ENCODE measurements at places on chromosomes 3 and 15. TPM values are rescaled to one million over a fixed set of nuclear protein-coding genes. Genes with fewer than 3 reads are reported as not detected.

The HOMER2 gene
- polyA plus RNA-seq, result 6.4 TPM

The FEZF2 gene
- polyA plus RNA-seq, result not detected

The CHRM5 gene
- not detected for polyA plus RNA-seq

The RPL32 gene
- 7,414 TPM for polyA plus RNA-seq

The RHO gene
- polyA plus RNA-seq, result not detected

The PCNP gene
- 164 TPM for polyA plus RNA-seq

The PTH1R gene
- 3.8 TPM for polyA plus RNA-seq

The ISLR gene
- 82.4 TPM for polyA plus RNA-seq

DNA sequence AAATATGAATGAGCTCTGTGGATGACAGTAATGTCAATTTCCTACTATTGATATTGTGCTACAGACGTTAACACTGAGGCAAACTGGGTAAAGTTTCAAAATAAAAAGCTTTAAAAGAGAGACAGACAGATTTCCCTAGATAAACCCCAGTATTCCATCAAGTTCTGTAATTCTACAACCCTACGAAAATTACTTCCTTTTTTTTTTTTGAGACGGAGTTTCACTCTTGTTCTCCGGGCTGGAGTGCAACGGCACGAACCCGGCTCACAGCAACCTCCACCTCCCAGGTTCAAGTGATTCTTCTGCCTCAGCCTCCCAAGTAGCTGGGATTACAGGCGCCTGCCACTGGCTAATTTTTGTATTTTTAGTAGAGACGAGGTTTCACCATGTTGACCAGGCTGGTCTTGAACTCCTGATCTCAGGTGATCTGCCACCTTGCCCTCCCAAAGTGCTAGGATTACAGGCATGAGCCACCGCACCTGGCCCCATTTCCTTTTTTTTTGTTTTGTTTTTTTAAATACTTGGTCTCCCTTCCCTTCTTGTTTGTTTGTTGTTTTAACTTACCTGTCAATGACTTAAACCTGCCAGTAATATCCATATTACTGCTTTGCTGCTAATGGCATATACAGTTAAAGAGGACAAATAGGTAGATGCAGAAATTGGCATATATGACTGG, 57.2 kb downstream of the CBLB start:
- no peak overlapping the region for H3K27ac ChIP-seq
- DNase-seq, result no peak
- no peaks in the 10 kb centered on the region for H3K36me3 ChIP-seq
- H3K4me1 ChIP-seq, result no peaks in the 10 kb centered on the region
- no peak overlapping the region for H3K4me3 ChIP-seq

DNA sequence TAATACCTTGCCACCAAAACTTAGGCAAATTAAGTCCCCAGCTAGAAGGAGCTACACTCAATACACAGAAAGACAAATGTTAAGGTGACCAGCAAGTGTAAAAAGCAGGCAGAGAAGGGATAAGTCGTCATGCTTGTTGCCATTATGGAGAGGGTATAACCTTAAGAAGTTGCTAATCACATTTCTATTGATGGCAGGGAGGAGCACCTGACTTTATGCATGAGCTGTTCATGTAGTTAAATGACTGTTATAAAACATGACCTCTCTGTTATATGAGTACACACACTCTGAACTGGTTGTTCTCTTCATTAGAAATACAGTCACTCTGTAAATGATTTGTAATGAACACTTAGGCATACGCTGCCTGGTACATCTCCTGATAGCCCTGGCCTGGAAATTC, 6.6 kb upstream of the CCNL1 start:
- no peaks in the 10 kb centered on the region for H3K27me3 ChIP-seq
- no peaks in the 10 kb centered on the region for H3K4me1 ChIP-seq
- no peak for DNase-seq
- no peaks in the 10 kb centered on the region for H3K36me3 ChIP-seq

- H3K27ac ChIP-seq, result no peak overlapping the region
- no peak overlapping the region for H3K4me3 ChIP-seq
- no peaks in the 10 kb centered on the region for H3K27me3 ChIP-seq
Observed at GRCh38 chr3:5769825-5770224, 582.3 kb downstream of the EDEM1 start.

DNA sequence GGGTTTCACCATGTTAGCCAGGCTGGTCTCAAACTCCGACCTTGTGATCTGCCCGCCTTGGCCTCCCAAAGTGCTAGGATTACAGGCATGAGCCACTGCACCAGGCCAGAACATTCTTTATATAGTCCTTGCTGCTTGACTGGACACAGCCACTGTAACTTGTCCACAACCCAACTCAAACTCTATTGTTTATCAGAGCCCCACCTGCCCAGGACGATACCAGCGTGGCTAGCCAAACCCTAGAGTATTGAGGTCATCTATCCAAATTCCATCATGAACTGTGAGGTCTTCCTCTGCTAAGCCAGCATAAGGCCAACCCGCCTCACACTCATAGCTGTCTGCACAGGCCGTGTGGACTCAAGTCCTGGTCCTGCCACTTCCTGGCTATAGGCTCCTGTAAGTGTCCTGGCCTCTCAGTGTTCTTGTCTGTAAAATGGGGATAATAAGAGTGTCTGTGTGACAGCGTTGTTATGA, 63.9 kb downstream of the DAPK2 start:
- H3K27me3 ChIP-seq, result no peaks in the 10 kb centered on the region
- H3K4me3 ChIP-seq, result no peak overlapping the region
- H3K27ac ChIP-seq, result no peak overlapping the region

- H3K4me3 ChIP-seq, result no peak overlapping the region
- no peaks in the 10 kb centered on the region for H3K27me3 ChIP-seq
- DNase-seq, result no peak
- no peaks in the 10 kb centered on the region for H3K36me3 ChIP-seq
- H3K27ac ChIP-seq, result no peak overlapping the region
- H3K4me1 ChIP-seq, result no peaks in the 10 kb centered on the region
Observed at GRCh38 chr3:42539871-42540714, 37.6 kb downstream of the VIPR1 start.

- DNase-seq, result no peak
- peaks cover 11% of the 10 kb centered on the region for H3K4me1 ChIP-seq
- no peak overlapping the region for H3K4me3 ChIP-seq
Observed at GRCh38 chr3:14988988-14989394, 41.6 kb downstream of the NR2C2 start.

DNA sequence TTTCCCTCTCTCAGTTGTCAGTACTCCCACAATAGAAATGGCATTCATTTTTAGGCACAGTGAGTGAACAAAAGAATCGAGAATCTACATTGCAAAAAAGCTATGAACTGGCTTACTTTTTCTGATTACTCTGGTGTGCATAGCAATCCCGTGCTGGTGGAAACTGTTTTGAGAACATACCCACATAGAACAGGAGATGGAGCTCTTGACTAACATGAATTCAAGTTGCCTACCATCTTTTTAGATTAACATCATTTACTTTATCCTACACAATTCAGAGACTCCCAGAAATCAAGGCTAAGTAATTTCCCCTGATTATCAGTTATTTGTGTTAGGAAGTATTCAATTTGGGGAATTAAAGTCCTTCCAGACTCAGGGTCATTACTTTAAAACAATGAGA, 326.6 kb downstream of the ARPP21 start:
- H3K4me3 ChIP-seq, result no peak overlapping the region
- H3K27me3 ChIP-seq, result peaks cover 3% of the 10 kb centered on the region
- DNase-seq, result no peak
- no peak overlapping the region for H3K27ac ChIP-seq
- H3K36me3 ChIP-seq, result no peaks in the 10 kb centered on the region

- no peaks in the 10 kb centered on the region for H3K27me3 ChIP-seq
- DNase-seq, result no peak
- H3K4me3 ChIP-seq, result no peak overlapping the region
- no peaks in the 10 kb centered on the region for H3K36me3 ChIP-seq
- H3K27ac ChIP-seq, result no peak overlapping the region
Observed at GRCh38 chr15:80978685-80979329, 10.8 kb downstream of the MESD start.

- H3K4me1 ChIP-seq, result no peaks in the 10 kb centered on the region
- DNase-seq, result no peak
- H3K4me3 ChIP-seq, result no peak overlapping the region
- no peaks in the 10 kb centered on the region for H3K27me3 ChIP-seq
- H3K27ac ChIP-seq, result no peak overlapping the region
- H3K36me3 ChIP-seq, result no peaks in the 10 kb centered on the region
Observed at GRCh38 chr3:150515210-150515609, 31.1 kb downstream of the SERP1 start.

DNA sequence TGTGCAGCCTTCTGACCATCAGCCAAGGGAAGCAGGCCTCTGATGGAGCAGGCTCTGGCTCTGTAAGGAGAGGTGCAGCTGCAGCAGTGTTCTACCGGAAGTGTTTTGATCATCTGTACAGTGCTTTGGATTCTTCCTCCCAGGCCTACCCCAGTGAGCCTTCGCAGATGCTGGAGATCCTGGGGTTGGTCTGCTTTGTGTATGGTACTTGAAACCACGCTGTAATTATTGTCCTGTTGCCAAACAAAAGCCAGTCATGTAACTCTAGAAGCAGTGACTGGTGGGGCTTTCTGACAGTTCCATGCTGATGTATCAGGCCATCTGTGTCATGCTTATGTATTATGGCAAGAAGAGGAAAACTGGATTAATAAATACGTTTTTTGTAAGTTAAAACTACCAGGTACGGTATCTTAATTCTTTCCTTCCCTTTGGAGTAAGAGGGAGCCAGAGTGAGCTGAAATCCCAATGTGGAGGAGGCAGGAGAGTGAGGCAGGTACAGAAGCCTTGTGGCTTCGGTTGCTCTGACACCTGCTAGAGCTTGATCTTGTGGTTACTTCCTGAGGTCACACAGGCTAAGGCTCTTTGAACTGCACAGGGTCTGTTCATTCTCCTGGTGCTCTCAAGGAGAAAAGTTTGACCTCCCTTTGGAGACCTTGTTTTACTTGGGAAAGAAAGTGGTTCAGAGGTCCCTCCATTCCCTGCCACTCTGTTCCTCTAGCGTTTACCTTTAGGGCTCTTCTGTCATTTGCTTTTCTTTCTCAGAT, 3.7 kb downstream of the TMEM42 start:
- H3K27ac ChIP-seq, result no peak overlapping the region
- H3K4me3 ChIP-seq, result no peak overlapping the region
- no peak for DNase-seq
- no peaks in the 10 kb centered on the region for H3K36me3 ChIP-seq
- no peaks in the 10 kb centered on the region for H3K27me3 ChIP-seq

DNA sequence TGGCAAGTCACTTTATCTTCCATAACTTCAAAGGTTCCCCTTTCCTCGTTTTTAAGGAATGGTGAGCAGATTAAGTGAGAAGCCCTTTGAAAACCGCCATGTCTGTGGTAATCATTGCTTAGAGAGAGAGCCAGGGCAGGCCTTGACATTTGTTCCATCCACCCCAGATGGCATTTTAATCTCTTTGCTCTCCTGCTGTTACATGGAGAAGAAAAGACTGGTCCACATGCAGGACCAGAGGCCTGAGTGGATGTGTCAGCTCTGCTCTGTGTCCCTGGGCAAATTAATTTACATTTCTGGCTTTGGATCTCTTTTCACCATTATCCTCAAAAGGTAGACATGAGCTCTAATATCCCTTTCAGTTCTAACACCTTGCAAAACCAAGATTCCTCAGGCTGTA, 157.3 kb upstream of the LPP start:
- H3K4me3 ChIP-seq, result no peak overlapping the region
- DNase-seq, result no peak
- H3K36me3 ChIP-seq, result no peaks in the 10 kb centered on the region
- H3K27ac ChIP-seq, result no peak overlapping the region
- H3K4me1 ChIP-seq, result no peaks in the 10 kb centered on the region
- no peaks in the 10 kb centered on the region for H3K27me3 ChIP-seq

GRCh38 chr3:42700366-42701288, 2.0 kb downstream of the HHATL start:
- H3K4me1 ChIP-seq, result no peaks in the 10 kb centered on the region
- DNase-seq, result no peak
- no peaks in the 10 kb centered on the region for H3K27me3 ChIP-seq
- H3K27ac ChIP-seq, result no peak overlapping the region
- H3K4me3 ChIP-seq, result no peak overlapping the region
- no peaks in the 10 kb centered on the region for H3K36me3 ChIP-seq

DNA sequence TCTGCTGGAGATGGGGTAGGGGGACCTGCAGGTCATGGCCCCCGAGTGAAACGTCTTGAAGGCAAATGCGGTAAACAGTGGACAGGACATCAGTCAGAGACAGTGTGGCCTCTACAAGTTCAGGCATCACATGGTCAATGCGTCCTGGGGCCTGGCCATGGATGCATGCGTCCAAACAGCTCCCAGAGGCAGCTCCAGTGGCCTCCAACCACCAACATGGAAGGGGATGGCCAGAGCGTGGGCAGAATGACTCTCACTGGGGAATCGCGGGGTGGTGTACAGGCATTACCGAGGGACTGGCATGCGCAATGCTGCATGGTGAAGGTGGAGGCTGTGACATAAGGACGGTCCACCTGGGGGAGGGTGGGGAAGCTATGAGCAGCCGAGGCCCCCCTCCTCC, 35.6 kb upstream of the IQSEC1 start:
- DNase-seq, result no peak
- H3K27me3 ChIP-seq, result no peaks in the 10 kb centered on the region
- H3K27ac ChIP-seq, result no peak overlapping the region
- no peaks in the 10 kb centered on the region for H3K36me3 ChIP-seq
- H3K4me1 ChIP-seq, result no peaks in the 10 kb centered on the region

- no peaks in the 10 kb centered on the region for H3K27me3 ChIP-seq
- H3K27ac ChIP-seq, result no peak overlapping the region
- no peaks in the 10 kb centered on the region for H3K36me3 ChIP-seq
- H3K4me3 ChIP-seq, result no peak overlapping the region
Observed at GRCh38 chr15:100821327-100821726, 58.3 kb upstream of the ALDH1A3 start.

GRCh38 chr3:171700653-171701052, 109.6 kb downstream of the PLD1 start:
- H3K4me3 ChIP-seq, result no peak overlapping the region
- no peaks in the 10 kb centered on the region for H3K27me3 ChIP-seq
- H3K27ac ChIP-seq, result no peak overlapping the region
- H3K4me1 ChIP-seq, result peaks cover 2% of the 10 kb centered on the region
- H3K36me3 ChIP-seq, result no peaks in the 10 kb centered on the region

DNA sequence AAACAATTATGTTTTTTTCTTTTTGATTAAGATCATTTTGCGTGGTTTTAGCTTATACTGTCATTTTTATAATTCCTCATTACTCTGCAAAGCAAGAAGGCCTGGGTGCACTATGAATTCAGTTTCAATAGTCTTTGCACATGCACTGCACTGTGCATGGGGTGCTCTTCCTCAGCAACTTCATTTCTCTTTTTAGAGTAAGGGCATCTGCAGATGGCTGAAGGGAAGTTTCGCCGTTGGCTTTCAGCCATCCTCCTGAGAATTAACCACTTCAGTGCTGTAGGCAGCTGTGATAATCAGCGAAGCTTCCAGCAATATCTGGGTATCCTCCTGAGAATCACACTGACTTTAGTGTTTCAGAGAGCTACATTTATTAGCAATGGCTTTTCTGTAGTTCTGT, 284.8 kb downstream of the GBE1 start:
- DNase-seq, result no peak
- H3K27me3 ChIP-seq, result no peaks in the 10 kb centered on the region
- H3K36me3 ChIP-seq, result no peaks in the 10 kb centered on the region
- no peak overlapping the region for H3K27ac ChIP-seq
- H3K4me3 ChIP-seq, result no peak overlapping the region
- no peaks in the 10 kb centered on the region for H3K4me1 ChIP-seq

All from ovary (tissue), 10 donors.